ENCODE measurements at places on chromosomes 5 and 9.

GRCh38 chr9:129102791-129103594, 7.6 kb downstream of the CRAT start:
- DNase-seq, result peak; percentile 33

DNA sequence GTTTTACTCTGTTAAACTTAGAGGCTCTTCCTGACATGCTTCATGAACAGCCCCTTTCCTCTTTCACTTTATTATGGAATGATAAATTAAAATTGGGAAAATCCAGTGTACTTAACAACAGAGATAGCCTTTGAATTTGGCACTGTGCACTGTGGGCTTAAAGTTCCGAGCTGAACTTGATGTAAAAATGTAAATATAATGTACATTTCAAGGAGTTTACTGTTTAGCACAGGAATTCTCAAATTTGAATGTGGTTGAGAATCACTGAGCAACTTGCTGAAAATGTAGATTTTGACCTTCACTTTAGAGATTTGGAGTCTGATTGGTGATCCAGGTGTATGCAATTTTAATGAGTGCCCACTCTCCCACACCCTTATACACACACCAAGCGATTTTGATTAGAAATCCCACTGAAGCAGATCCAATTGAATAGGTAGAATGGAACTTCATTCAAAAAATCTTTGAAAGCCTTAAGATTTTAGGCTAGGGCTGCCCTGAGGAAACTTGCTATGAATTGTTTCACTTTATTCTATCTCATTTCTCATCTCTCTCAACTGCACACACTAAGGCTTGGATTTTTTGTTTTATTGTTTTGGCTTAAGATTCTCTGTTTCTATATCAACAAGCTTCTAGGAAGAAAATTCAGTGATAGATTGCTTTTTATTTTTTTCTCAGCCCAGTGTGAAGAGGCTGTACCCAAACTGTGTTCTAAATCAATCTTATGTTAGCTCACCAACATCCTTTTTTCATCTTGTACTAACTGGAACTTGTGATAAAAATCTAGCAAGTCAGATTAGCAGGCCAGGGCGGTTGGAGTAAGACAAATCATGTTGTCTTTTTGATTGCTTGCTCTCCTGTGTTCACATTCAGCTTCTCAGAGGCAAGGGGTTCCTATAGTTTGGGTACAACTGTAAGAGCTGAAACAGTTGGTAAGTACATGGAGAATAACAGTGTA, 22.9 kb downstream of the NUDT12 start:
- no peak for DNase-seq

DNA sequence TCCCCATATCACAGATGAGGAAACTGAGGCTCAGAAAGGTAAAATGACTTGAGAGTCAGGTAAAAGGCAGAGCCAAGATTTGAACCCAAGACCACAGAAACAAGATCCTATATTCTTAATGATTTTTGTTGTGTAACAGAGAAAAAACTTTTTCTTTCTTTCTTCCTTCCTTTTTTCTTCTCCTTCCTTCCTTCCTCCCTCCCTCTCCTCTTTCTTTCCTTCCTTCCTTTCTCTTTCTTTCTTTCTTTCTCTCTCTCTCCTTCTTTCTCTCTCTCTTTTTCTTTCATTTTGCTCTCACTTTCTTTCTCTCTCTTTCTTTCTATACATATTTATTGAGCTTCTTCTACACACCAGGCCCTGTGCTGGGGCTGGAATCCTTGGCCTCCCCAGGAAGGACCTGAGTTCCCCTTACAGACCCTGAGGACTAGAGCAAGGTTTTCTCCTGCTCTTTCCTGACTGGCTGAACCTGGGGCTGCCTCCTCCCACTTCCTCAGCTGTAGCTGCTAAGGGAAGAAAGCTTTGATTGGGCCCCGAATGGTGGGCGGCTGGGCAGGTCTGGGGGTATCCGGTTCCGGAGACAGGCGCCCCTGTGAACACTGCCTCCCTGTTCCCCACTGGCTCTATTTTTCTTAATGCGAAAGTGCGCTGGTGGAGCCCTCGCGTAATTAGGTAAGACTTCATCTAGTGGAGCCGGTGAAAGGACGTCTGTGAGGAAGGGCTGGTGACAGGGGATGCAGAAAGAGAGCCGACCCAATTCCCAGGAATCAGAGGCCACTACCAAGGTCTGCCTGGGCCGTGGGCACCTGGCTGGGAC, 27.4 kb upstream of the KIF12 start:
- DNase-seq, result no peak

- DNase-seq, result no peak
Measured at GRCh38 chr9:22214497-22215031, 205.5 kb upstream of the CDKN2B start.

DNA sequence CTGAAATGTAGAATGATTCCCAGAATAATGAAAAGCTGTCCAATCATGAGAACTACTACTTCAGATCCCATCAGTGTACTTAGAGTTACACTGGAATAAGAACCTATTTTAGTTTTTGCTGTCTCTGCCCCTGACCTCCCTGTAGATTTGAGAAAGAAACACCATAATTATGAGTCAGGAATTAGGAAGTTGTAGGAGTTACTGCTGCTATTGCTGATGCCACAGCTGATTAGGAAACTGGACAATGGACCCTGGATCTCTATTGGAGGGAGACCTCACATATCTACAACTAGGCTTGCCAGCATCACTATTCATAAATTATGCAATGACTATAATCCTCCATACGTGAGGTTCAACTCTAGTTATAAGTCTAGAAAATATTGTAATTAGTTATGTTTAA, 48.8 kb upstream of the EDIL3 start:
- no peak for DNase-seq

DNA sequence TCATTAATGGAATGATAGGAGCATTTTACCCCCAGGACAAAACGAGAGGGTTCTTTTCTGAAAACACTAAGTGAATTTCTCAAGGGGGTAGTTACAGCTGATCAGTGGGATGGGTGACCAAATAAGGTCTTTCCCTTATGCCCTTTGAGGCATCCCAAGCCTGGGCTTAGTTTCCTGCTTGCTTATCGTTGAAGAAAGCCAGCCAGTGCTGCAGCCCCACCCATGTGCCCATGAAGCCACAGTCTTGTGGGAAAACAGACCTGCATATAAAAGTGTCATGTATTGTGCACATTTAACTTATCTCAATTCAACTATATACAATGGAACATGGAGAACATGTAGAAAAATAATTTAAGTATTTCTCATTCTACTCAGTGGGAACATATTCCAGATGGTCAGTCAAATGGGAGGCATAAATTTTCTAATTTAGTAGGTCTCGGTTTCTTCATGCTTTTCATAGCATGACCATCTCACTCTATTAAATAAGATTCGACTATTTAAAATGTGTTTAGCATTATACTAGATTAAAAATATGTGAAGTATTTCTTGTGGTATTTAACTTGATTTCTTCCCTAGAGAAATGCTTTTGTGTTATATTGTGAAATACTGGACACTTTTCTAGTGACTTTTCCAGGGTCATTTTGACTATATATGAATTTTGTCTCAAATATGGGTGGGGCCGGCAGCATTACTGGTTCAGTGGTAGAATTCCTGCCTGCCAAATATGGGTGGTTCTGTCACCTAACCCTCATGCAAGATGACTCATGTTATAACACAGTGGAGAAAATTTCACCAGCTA, 189.7 kb upstream of the SGCD start:
- no peak for DNase-seq

DNA sequence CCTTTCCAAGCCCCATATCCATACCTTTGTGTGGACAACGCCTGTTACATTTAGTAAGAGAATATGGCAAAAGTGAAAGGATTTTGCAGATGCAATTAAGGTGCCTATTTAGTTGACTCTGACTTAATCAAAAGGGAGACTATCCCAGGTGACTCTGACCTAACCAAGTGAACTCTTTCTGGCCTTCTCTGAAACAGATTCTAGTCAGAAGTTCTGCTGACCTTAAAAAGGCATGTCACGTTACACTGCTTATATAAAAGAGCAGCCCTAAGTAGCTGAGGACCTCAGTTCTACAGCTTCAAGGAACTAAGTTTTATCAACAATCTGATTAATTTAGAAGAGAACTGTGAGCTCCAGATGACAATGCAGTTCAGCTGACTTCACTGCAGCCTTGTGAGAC, 5.7 kb upstream of the TICAM2 start:
- DNase-seq, result no peak

DNA sequence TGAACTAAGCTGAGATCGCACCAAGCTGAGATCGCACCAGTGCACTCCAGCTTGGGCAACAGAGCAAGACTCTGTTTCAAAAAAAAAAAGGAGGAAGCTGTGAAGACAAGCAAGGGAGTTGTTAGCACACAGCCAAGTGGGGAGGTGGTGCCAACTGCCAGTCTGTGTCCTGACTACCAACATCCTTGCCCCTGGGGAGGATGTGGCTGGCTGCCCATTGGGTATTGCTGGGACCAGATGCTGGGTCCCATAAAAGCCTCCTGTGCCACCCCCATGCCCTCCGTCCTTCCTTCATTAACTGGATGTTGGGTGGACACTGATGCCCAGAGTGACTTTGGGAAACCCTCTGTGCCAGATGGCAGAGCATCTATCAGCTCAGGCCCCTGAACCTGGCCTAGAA, 157.1 kb upstream of the COL5A1 start:
- DNase-seq, result peak; percentile 28

DNA sequence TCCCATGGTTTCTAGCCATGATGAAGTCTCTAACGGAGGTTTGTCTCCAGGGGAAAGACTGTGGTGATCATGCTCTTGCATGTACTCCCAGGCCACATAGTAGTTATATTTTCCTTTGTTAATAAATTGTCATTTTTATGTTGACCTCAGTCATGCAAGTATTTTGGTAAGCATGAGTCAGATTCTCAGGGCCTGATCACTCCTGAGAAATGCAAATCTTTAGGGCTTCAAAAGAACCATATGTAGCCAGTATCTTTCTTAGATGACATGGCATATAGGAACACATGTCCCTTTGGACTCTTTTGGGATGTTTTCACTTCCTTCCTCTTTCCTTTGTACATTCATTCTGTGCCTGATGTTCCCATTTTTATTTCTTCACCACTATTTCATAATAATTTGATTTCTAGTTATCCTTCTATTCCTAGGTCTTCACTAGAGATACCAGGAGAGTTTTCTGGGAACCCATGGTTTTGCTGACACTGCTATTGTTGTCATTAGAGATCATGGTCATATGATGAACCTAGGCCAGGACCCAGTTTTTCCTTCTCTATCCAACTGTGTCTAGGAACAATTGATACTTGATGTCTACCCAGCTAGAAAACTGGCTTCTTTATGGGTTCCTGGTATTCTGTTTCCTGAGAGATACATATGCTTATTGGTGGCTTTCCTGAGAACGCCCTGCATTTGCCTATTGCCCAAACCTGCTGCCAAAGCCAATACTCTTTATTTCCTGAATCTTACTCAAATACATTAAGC, 248.1 kb upstream of the NREP start:
- DNase-seq, result no peak

DNA sequence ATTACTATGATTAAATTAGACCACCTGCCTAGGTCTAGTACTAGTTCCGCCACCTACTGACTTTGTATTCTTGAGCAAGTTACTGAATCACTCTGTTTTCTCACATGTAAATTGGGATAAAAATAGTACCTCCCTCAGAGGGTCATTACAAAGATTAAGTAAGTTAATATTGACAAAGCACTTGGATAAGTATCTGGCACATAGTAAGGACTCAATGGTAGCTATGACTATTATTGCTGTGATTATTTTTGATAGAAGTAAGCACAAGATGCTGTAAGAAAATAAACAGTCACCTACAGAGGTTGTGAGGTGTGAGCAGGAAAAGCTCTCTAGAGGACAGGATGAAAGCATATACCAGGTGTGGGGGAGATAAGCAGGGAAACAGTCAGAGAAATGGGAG, 173.1 kb upstream of the PAPPA start:
- DNase-seq, result no peak

GRCh38 chr9:129550199-129550839, 70.6 kb downstream of the C9orf50 start:
- peak; percentile 56 for DNase-seq

GRCh38 chr9:98797491-98797890, 1.1 kb upstream of the ANKS6 start:
- no peak for DNase-seq

GRCh38 chr5:159916841-159917761, 819 bp downstream of the ADRA1B start:
- no peak for DNase-seq

DNA sequence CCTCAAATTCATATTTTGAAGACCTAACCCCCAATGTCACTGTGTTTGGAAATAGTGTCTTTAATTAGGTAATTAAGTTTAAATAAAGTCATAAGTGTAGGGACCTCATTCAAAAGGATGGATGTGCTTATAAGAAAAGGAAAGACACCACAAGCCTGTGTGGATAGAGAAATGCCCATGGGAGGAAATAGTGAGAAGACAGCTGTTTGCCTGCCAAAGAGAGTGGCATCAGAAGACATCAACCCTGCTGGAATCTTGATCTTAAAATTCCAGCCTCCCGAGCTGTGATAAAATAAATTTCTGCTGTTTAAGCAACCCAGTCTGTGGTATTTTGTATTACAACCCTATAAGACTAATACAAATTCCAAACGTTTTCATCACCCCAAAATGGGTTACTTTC, 1867.9 kb upstream of the NUDT12 start:
- no peak for DNase-seq

DNA sequence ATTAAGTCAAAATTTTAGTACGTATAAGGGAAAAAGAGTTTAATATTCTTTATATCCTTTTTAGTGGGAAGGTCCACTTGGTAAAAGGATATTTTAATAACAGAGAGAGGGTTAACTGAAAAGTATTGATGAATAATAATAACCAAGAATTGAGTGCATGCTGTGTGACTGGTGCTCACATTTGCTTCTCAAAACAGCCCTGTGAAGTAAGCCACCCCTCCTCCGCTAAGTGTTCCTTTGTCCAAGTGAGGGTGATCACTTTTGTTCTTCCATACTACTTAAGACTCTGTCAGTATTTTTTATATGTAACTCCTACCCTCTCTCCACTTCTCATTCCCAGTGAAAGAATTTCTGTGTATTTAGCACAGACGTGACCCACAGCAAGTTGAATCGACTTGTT, 51.5 kb downstream of the SLC44A1 start:
- no peak for DNase-seq

- peak; percentile 5 for DNase-seq
Measured at GRCh38 chr5:86917117-86917579, 299.4 kb downstream of the COX7C start.

- no peak for DNase-seq
Measured at GRCh38 chr5:118592229-118593002, 395.9 kb downstream of the DTWD2 start.

GRCh38 chr5:28603869-28604268, 1565.5 kb upstream of the CDH9 start:
- no peak for DNase-seq

- DNase-seq, result no peak
Measured at GRCh38 chr5:119343766-119344165, 12.1 kb upstream of the TNFAIP8 start.

- DNase-seq, result no peak
Measured at GRCh38 chr5:119789406-119790117, 160.2 kb downstream of the FAM170A start.

- DNase-seq, result peak; percentile 29
Measured at GRCh38 chr5:39400713-39401578, 23.8 kb downstream of the DAB2 start.

- DNase-seq, result no peak
Measured at GRCh38 chr9:477193-477592, 262.5 kb downstream of the DOCK8 start.
